ENCODE measurements at places on chromosomes 16 and 17.

GRCh38 chr16:23863511-23864422 is 28.0 kb downstream of the PRKCB start:
- DNase-seq, result no peak

GRCh38 chr16:84116720-84117493 is at the start of gene MBTPS1:
TSS of gene MBTPS1 (minus strand) at chr16:84116942. CDS start at chr16:84101783, 15,159 bp downstream.
- DNase-seq, result peak; percentile 98

DNA sequence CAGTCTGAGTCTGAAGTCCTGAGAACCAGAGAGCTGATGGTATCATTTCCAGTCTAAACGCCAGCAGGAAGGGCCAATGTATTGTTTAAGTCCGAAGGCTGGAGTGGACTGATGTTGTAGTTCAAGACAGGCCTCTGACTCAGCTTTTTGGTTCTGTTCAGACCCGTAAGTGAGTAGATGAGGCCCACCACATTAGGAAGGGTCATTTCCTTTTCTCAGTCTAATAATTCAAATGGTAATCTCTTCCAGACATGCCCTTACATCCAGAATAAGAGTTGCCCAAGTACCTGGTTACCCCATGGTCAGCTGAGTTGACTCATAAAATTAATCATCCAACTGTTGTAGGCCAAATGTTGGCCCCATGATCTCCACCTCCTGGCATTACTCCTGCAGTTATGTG is 442.6 kb upstream of the HSBP1 start:
- peak; percentile 45 for DNase-seq

DNA sequence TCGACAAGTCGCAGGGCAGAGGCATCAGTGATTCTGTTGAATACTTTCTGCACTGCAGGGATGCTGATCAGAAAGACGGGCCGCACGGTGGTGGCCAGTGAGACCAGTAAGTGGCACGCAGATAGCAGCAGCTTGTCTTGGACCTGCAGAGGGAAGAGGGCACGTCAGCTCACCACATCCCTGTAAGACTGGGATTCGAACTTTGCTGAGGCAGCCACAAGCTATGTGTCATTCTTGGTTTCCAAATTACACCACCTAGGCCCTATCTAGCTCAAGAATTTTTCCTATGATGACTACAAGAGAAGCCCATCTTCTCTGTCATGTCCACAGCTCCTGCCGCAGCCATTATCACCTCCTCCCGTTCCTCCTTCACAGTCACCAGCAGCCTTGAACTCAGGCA is 49.4 kb upstream of the GSG1L start:
- DNase-seq, result no peak

DNA sequence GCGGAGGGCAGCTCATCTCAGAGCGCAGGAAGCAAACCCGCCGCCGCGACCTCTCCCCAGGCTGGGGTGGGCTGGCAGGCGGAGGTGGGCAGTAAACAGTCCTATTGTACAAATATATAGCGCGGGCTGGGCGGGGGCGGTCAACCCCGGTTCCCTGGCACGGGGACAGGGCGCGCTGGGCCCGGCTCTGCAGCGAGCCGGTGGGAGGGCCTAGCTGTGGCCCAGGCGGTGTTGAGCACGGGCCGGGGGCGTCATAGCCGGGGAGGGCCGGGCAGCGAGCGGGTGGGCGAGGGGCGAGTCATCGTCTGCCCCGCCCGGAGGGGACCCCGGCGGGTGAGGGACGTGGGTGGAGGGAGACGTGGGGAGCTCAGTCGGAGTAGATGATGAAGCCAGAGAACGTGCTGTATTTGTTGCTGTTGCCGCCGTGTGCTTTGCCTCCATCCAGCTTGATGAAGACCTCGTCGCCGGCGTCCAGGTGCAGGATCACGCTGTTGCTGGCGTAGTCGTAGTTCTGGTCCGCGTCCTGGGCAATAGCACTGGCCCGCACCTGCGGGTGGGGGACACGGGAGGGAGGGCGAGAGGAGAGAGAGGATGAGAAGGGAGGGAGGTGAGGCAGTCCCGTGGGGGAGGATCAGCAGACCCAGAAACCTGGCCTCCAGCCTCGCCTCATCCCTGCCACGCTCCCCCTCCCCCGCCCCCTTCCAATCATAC is 8.1 kb downstream of the C1QL1 start:
- DNase-seq, result no peak

DNA sequence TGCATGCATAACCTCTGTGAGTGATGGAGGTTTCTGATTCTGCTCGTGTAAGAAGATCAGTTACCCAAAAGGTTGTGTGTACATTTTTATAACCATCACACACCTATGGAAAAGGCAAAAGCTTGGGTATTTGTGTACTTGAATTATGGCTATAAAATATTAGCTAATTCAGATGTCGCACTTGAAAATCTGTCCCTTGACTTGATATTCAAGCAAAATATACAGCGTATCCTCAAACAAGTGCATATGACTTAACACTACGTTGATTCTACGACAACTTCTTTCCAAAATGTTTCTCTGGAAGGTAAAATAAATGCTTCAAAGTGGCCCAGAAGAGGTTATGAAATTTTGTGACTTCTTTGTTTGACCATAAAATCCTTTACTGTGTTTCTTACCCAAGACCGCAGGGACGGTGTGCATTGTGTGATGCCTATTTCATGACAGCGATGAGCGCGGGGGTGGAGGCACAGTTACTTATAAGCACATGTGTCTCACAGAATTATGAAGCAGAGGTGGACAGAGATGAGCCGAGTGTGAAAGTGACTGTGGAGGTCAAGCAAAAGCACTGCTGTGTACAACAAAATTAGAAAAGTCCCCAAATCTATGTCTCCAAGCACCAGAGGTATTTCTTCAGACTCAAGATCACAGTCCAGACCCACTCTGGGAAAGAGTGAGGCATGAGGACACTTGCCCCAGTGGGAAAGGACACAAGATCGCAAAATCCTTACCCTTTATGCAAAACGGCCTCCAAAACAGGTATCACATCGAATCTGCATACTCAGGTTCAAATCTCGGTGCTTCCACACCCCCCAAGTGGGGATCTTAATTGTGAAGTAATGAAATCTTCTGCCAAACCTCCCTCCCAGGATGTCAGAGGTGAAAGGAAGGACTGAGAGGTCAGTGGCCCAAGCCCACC is 4.1 kb upstream of the HOXB9 start:
- no peak for DNase-seq
